Activated naive CD4-positive, alpha-beta T cell treated with anti-CD3 and anti-CD28 coated beads, Interleukin-2, amount 50 U/mL, for 16 hours (primary cell): ENCODE measurements at places on chromosomes 5 and 9.
A peak's percentile ranks its signal among the peaks of the same experiment; 100 is the strongest.

DNA sequence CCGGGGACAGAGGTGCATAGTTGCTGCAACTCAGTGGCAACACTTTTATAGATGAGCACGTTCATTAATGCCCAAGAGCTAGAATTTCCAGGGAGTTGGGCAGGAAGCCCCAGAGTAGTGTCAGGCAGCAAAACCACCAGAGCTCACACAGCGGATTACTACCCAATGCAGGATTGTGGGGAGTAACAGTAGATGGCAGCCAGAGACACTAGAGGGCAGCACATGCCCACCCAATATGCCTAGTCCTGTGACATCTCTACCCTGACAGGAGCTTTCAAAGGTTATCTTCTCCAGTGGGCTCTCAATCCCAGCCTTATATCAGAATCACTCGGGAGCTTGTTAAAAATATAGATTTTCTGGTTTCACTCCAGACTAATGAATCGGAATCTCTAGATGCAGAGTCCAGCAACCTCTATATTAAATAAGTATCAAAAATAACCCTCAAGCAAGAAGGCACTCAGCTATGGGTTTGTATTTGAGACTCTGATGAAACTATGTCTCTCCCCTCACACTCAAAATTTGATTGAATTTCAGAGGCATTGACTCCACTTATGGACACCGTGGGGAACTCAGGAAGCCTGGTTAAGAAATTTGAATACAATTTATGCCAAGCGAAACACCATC, 58.4 kb upstream of the PHF24 start:
- DNase-seq, result peak; percentile 81

GRCh38 chr9:92668746-92669526, 995 bp downstream of the IPPK start:
- peak; percentile 38 for DNase-seq

DNA sequence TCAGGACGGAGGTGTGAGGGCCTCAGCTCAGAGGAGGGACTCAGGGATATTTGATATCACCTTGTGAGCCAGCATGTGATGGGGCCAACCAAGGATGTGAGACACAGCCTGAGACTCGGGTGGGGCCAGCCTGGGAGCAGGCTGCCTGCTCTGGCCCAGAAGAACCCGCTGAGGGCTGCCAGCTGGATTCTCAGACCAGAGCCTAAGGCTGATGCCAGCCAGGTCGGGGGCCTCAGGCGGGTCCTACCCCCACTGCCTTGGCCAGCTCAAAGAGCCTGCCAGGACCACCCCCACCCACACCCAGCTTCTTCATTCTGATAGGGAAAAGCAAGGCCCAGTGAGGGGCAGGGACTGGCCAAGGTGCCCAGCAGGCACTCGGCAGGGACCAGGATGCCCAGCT, 20.3 kb upstream of the DUSP1 start:
- DNase-seq, result no peak

GRCh38 chr9:105439428-105439827, 8.4 kb upstream of the FSD1L start:
- no peak for DNase-seq

- no peak for DNase-seq
Measured at GRCh38 chr9:133781828-133782135, 43.6 kb upstream of the SARDH start.

DNA sequence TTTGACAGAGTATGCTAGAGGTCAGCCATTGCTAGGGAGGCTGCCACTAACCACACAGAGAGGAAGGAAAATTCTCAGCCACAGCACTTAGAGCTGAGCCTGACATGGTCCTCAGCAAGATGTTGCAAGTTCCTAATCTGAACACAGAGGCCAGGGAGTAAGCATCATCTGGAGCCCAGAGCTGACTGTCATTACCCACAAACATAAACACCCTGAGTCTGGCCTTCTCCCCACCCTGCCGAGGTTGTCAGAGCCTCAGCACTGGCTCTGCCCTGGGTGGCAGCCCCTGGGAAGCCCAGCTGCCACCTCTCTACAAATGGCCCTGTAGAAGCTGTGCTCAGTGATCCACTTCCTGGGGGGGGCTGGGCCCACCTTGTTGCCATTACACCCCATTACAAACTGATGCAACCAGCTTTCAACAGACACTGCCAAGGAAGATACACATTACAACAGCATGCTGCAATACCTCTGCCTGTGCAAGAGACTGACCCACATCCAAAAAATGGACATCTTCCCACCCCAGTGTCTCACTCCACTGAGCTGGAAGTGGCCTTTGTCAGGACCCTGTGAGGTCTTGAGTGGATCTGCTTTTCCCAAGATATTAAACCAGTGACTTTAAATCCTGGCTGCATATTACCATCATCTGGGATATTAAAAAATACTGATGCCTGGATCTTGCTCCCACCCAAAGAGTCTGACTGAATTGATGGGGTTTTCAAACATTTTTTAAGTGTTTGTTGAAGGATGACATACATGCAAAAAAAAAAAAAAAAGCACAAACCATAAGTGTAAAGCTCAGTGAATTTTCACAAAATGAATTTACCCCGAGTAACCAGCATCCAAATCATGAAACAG, 33.0 kb downstream of the IRF1 start:
- DNase-seq, result peak; percentile 21

GRCh38 chr9:137302449-137303150, 529 bp upstream of the NRARP start:
- no peak for DNase-seq

GRCh38 chr9:76793784-76794431, 29.7 kb downstream of the PCA3 start:
- DNase-seq, result no peak

GRCh38 chr5:136016945-136017530, 11.8 kb upstream of the TGFBI start:
- no peak for DNase-seq

DNA sequence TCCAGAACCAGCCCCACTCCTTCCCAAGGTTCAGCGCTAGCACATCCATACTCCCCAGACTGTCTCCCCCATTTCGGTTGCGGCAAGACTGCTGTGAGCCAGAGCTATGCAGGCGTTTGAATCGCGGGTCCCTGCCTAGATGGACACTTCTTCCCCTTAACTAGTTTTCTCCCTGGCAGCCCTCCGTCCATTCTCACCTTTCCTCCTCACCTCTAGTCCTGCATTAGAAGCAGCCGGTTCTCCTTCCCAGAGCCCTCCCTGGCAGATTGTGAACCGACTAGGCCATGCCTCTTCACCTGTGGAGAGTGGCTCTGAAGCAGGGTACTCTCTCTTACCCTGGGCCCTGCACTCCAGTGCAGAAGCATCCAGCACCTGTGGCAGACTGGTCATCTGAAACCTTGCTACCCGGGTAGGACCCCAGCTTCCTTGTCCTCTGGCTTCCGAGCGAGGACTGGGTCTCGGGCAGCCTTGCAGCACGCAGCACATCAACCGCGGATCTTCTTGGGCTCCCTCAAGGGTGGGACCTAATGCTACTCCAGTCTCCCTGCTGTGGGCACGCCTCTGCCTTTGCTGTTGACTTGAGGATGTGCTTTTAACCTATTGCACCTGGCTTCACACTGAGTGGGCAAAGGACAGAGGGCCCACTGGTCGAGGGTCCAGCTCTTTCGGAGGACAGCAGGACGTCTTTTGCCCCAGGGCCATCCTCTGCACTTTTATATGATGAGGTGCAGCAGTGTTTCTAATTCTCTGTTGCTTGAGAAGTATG, 183.6 kb downstream of the AOPEP start:
- no peak for DNase-seq

DNA sequence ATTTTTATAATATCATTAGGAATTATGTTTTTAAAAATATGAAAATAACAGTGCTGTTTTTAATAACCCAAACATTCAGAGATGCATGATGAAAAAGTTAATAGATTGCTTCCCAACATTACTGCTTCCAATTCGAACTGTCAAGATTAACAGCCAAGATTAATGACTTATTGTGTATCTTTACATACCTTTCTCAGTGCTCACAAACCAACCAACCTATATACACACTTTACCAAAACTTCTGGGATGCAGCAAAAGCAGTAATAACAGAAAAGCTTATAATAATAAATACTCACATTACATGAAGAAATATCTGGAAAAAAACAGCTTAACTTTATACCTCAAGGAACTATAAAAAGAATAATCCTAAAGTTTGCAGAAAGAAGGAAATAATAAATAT, 82.1 kb downstream of the TMEM232 start:
- no peak for DNase-seq

GRCh38 chr5:65149827-65150226, 331.9 kb downstream of the ADAMTS6 start:
- DNase-seq, result no peak

GRCh38 chr9:96394832-96395496, 11.5 kb upstream of the SLC35D2 start:
- no peak for DNase-seq

DNA sequence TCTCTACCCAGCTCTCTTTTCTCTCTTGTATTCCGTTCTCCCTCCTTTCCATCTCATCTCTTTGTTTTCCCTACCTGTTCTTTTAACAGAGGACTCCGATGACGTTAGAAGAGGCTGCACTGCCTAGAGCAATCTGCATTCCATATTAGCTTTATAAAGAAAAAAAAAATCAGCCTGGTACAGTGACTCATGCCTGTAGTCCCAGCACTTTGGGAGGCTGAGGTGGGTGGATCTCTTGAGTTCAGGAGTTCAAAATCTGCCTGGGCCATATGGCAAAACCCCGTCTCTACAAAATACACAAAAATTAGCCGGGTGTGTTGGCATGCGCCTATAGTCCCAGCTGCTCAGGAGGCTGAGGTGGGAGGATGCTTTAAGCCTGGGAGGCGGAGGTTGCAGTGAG, 49.0 kb downstream of the DAPK1 start:
- DNase-seq, result no peak

DNA sequence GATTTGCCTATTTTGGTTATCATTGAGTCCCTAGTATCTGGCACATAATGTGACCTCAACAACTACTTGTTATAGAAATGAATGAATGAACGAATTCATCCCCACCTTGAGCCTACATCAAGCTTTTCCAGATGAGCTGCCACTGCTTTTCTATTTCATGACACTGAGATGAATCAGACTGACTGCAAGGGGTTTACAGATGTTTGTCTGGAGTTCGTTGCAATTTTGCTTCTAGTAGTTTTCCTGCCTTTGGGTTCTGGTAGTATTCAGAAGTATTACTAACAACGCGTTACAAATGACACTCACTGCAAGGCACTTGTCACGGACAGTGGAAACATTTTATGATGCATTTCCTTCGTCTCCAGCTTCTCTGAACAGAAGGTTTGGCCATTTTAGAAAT, 222.3 kb downstream of the CD180 start:
- no peak for DNase-seq
